ENCODE measurements at places on chromosomes 3 and 15. TPM values are rescaled to one million over a fixed set of nuclear protein-coding genes. Genes with fewer than 3 reads are reported as not detected.

DNA sequence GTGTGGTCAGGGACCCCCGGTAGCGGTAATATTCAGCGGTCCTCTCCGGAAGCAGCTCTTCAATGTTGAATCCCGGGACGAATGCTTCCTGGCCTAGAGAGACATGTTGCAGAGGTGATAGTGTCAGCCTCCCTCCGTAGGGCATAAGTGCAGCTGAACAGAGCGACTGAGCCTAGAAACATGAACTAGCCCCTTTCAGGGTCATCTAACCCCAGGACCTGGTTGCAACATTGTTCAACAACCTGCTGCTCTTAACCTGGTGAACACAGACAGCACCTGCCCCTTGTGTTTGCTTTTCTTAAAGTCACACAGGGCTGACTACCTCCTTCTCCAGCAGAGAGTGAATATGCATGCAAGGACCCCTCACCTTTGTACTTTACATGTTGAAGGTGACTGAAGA is 41.3 kb downstream of the CA12 start:
- DNase-seq, result no peak

The SNURF gene
- 10.4 TPM for total RNA-seq

GRCh38 chr15:63241316-63241715 is 36.1 kb upstream of the APH1B start:
- DNase-seq, result no peak

DNA sequence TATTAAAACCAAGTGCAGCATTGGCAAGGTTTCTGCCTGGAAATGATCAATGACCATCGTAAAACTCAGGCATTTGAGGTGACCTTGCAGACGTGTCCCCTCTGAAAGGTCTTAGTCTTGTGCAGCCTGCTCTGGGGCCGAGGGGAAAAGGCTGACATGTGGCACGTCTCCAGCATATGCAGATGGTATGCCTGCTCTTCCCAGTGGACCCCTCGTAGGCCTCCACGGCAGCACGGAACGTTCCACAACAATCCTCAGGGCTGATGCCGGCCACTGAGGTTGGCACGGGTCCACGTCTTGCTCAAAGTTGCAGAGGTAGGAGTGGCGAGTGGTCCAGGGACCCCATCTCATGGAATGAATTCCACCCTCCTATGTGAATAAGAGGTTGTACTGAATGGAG is 247.5 kb upstream of the LYSMD4 start:
- no peak for DNase-seq

DNA sequence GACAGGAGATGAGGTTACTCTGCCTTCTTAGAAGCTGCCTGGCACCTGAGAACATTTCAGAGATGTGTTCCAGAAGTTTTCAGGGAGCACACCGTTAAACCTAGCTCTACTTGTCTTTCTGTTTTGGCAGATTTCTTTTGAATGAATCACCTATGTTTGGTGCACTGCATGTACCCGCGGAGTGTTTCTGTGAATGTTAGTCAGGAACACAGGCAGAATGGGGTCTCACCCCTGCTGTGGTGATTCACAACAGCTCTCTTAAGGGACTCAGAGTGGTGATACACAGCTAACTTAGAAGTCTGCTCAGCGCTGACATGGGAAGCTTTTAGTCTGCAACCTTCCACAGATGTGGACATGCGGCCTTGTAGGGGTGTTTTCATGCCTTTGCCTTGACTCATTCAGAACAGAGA is 24.0 kb downstream of the TSEN2 start:
- DNase-seq, result peak; percentile 73

GRCh38 chr15:63612300-63612699 is 15.1 kb downstream of the FBXL22 start:
- no peak for DNase-seq
